Muscle of leg (tissue), 16 donors: ENCODE measurements at places on chromosomes 1 and 21. TPM values are rescaled to one million over a fixed set of nuclear protein-coding genes. Genes with fewer than 3 reads are reported as not detected.

Gene LORICRIN
- not detected for polyA plus RNA-seq

Gene TRIM45
- 15.7 TPM for polyA plus RNA-seq

Gene OR10X1
- polyA plus RNA-seq = not detected

Gene KCNH1
- polyA plus RNA-seq = 0.33 TPM

Gene DNM3
- 2.2 TPM for polyA plus RNA-seq

Gene LCE1A
- not detected for polyA plus RNA-seq

Gene TDRD5
- not detected for polyA plus RNA-seq

Gene MYBPH
- 370 TPM for polyA plus RNA-seq

Gene KCNQ4
- 24.4 TPM for polyA plus RNA-seq

Gene HSPB7
- 148 TPM for polyA plus RNA-seq

Gene SARS1
- 80.4 TPM for polyA plus RNA-seq

Gene GRIK3
- 1.2 TPM for polyA plus RNA-seq

Gene RPTN
- polyA plus RNA-seq = not detected

Gene SV2A
- polyA plus RNA-seq = 4.9 TPM

Gene VAV3
- polyA plus RNA-seq = 3.1 TPM

Gene ZNF670
- polyA plus RNA-seq = 3.3 TPM

Gene RIPPLY3
- polyA plus RNA-seq = 0.17 TPM

Gene C2CD2
- 9.7 TPM for polyA plus RNA-seq

Gene CYP4A22
- polyA plus RNA-seq = not detected

Gene MCL1
- 177 TPM for polyA plus RNA-seq

Gene AMPD1
- polyA plus RNA-seq = 81.2 TPM

Gene CHRM3
- 1.5 TPM for polyA plus RNA-seq

Gene SHISAL2A
- polyA plus RNA-seq = 3.2 TPM

Gene CMPK1
- polyA plus RNA-seq = 72.3 TPM

Gene MSH4
- polyA plus RNA-seq = 0.36 TPM

Gene RAVER2
- 18.4 TPM for polyA plus RNA-seq

Gene INSRR
- polyA plus RNA-seq = 1.1 TPM

Gene PLA2G2C
- not detected for polyA plus RNA-seq

Gene NCAM2
- 4.6 TPM for polyA plus RNA-seq

Gene SLC1A7
- polyA plus RNA-seq = 0.44 TPM

Gene PTPRC
- 4.6 TPM for polyA plus RNA-seq

Gene SEMA4A
- polyA plus RNA-seq = 5.4 TPM

Gene LCE1F
- polyA plus RNA-seq = not detected

Gene OR6K3
- not detected for polyA plus RNA-seq

Gene GPR25
- not detected for polyA plus RNA-seq

Gene TNFRSF1B
- 12.5 TPM for polyA plus RNA-seq

Gene LRRC3
- 2.5 TPM for polyA plus RNA-seq

Gene KCND3
- polyA plus RNA-seq = 1.7 TPM

Gene LEFTY2
- polyA plus RNA-seq = 2.1 TPM

Gene LYPD8
- not detected for polyA plus RNA-seq

Gene PLA2G5
- polyA plus RNA-seq = 0.28 TPM

Gene PCNT
- 50.2 TPM for polyA plus RNA-seq

Gene CNR2
- 0.09 TPM for polyA plus RNA-seq

Gene CD48
- polyA plus RNA-seq = 1.3 TPM

Gene AMY1A
- not detected for polyA plus RNA-seq

Gene SLC25A34
- 7.4 TPM for polyA plus RNA-seq

Gene ADCY10
- polyA plus RNA-seq = 0.05 TPM

Gene VSIG8
- polyA plus RNA-seq = not detected

Gene TFF1
- 0.54 TPM for polyA plus RNA-seq

Gene FCMR
- polyA plus RNA-seq = 2.2 TPM

Gene MTARC1
- polyA plus RNA-seq = 5.2 TPM

Gene VWA5B1
- polyA plus RNA-seq = 0.26 TPM

Gene NR5A2
- polyA plus RNA-seq = 3.8 TPM

Gene C1orf115
- polyA plus RNA-seq = 11.8 TPM

Gene LAMC2
- 2.7 TPM for polyA plus RNA-seq

Gene PTGFRN
- polyA plus RNA-seq = 129 TPM

Gene FAM151A
- 0.42 TPM for polyA plus RNA-seq

Gene TLR5
- 3.4 TPM for polyA plus RNA-seq

Gene ATP1A4
- 1.4 TPM for polyA plus RNA-seq
